ENCODE measurements at places on chromosomes 1 and 21. TPM values are rescaled to one million over a fixed set of nuclear protein-coding genes. Genes with fewer than 3 reads are reported as not detected.
A peak's percentile ranks its signal among the peaks of the same experiment; 100 is the strongest.

DNA sequence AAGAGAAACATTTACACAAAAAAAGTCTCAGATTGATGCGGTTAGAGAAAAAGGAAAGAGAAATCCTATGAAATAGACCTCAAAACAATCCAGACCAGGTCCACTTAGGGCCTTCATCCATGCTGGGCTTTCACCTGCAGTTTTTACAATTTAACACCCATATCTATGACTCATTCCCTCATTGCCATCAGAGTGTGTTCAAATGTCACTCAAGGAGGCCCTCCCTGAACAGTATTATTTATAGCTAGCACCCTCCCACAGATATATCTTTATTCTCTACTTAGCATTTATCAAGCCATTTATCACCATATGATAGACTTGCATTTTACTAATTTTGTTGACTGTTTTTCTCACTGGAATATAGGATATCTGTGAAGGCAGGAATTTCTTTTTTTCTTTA lies 824 bp upstream of the KRTAP21-3 start:
- DNase-seq: no peak
- H3K36me3 ChIP-seq: no peaks in the 10 kb centered on the region
- no peak overlapping the region for H3K4me3 ChIP-seq
- no peaks in the 10 kb centered on the region for H3K4me1 ChIP-seq
- H3K27me3 ChIP-seq: no peaks in the 10 kb centered on the region

DNA sequence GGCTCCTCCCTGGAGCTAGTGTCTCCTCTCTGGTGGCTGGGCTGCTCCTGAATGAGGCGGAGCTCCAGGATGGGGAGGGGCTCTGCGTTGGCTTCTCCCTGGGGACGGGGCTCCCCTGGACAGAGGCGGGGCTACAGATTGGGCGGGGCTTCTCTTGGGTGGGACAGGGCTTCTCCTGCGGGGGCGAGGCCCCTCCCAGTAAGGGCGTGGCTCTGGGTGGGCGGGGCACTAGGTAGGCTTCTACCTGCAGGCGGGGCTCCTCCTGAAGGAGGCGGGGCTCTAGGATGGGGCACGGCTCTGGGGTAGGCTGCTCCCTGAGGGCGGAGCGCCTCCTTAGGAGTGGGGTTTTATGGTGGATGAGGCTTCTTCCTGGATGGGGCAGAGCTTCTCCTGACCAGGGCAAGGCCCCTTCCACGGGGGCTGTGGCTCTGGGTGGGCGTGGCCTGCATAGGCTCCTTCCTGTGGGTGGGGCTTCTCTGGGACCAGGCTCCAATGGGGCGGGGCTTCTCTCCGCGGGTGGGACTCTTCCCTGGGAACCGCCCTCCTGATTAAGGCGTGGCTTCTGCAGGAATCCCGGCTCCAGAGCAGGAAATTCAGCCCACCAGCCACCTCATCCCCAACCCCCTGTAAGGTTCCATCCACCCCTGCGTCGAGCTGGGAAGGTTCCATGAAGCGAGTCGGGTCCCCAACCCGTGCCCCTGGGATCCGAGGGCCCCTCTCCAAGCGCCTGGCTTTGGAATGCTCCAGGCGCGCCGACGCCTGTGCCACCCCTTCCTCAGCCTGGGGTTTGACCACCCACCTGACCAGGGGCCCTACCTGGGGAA lies 22.7 kb upstream of the ARF1 start:
- H3K36me3 ChIP-seq: no peaks in the 10 kb centered on the region
- no peaks in the 10 kb centered on the region for H3K4me1 ChIP-seq
- H3K27ac ChIP-seq: no peak overlapping the region
- no peak overlapping the region for H3K4me3 ChIP-seq
- no peaks in the 10 kb centered on the region for H3K27me3 ChIP-seq
- peak; percentile 56 for DNase-seq

The KRTAP20-2 gene
- total RNA-seq: not detected

The NLRP3 gene
- 7.0 TPM for total RNA-seq

GRCh38 chr1:47712596-47713299 lies 274.9 kb downstream of the FOXD2 start:
- H3K36me3 ChIP-seq: no peaks in the 10 kb centered on the region
- H3K27ac ChIP-seq: no peak overlapping the region
- no peaks in the 10 kb centered on the region for H3K27me3 ChIP-seq

- no peak for DNase-seq
- no peaks in the 10 kb centered on the region for H3K36me3 ChIP-seq
- H3K4me3 ChIP-seq: no peak overlapping the region
- H3K27ac ChIP-seq: no peak overlapping the region
- no peaks in the 10 kb centered on the region for H3K4me1 ChIP-seq
- no peaks in the 10 kb centered on the region for H3K27me3 ChIP-seq
These were observed 620.9 kb downstream of the PLPP3 start for GRCh38 chr1:55958498-55958897.

DNA sequence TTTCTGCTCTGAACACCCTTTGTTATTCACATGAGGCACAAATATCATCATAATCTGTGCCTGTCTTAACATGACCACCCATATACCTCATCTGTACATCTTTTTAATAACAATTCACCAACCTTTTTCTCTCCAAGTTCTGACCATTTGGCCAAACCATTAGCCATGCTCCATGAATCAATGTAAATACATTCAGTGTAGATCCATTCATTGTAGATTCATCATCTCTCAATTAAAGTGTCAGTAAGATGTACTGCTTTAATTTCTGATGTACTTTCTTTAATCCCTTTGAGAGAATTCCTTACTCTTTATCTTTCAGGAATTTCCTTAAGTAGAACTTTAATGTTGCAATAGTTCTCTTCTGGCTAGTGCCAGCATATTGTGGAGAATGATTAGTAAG lies 126.2 kb upstream of the LRRC7 start:
- no peaks in the 10 kb centered on the region for H3K4me1 ChIP-seq
- no peak overlapping the region for H3K4me3 ChIP-seq
- DNase-seq: no peak
- H3K27ac ChIP-seq: no peak overlapping the region

The ACKR1 gene
- total RNA-seq: 153 TPM

DNA sequence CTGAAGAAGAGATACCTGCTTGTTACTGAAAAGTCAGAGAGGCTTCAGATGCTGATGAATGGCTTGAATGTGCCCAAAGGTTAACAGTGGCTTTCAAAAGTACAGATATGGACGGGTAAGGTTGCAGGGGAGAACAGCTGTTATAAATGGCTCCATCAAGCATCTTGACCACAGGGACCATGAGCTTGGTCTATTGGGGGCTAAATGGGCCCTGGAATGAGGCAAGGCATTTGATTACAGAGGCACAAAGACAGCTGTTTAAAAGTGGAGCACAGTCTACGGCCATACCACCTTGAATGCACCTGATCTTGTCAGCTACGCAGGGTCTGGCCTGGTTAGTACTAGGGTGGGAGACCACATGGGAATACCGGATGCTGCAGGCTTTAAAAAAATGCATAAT lies 48.3 kb downstream of the C1orf198 start:
- no peaks in the 10 kb centered on the region for H3K36me3 ChIP-seq
- no peaks in the 10 kb centered on the region for H3K27me3 ChIP-seq
- H3K4me1 ChIP-seq: no peaks in the 10 kb centered on the region
- no peak overlapping the region for H3K27ac ChIP-seq

The GREM2 gene
- 2.9 TPM for total RNA-seq

The F13B gene
- total RNA-seq: not detected

GRCh38 chr1:201252944-201253371 lies 30.3 kb upstream of the PKP1 start:
- DNase-seq: no peak
- no peak overlapping the region for H3K27ac ChIP-seq
- H3K4me1 ChIP-seq: no peaks in the 10 kb centered on the region

- no peaks in the 10 kb centered on the region for H3K4me1 ChIP-seq
- H3K36me3 ChIP-seq: no peaks in the 10 kb centered on the region
- no peak for DNase-seq
- no peaks in the 10 kb centered on the region for H3K27me3 ChIP-seq
These were observed 74.9 kb upstream of the CNIH3 start for GRCh38 chr1:224541072-224541790.

DNA sequence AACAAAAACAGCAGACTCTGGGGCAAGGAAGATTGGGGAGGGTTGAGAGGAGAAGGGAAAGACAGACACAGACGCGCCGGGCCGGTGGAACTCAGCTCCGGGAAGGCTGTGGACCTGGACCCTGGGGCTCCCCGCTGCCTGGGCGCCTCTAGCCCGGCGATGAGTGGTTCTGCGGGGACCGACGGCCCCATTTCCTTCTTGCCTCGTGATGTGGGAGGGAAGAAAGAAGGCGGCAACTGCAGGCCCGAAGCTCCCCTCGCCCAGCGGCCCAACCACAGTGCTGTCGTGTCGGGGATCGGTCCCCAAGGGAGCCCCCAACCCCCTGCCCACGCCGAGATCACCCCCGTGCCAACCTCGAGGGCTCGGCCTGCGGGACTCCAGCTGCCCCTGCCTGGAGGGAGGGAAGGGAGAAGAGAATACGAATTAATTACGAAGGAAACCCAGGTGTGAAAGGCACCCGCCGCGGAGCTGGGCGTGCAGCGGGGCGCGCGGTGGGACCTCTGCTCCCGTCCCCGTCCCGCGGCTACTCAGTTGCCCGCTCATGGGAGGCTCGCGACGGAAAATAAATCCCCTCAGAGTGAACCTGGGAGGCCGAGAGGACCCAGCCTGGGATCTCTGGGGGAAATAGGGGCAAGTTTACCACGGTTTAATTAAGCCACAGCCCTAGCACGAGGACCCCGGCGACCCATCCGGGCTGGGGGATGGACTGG lies 7.4 kb downstream of the FOXD3 start:
- DNase-seq: no peak
- no peaks in the 10 kb centered on the region for H3K36me3 ChIP-seq
- H3K4me3 ChIP-seq: no peak overlapping the region
- H3K4me1 ChIP-seq: no peaks in the 10 kb centered on the region

- DNase-seq: no peak
- no peak overlapping the region for H3K27ac ChIP-seq
- no peaks in the 10 kb centered on the region for H3K36me3 ChIP-seq
These were observed 104.5 kb downstream of the NGF start for GRCh38 chr1:115233598-115233997.

DNA sequence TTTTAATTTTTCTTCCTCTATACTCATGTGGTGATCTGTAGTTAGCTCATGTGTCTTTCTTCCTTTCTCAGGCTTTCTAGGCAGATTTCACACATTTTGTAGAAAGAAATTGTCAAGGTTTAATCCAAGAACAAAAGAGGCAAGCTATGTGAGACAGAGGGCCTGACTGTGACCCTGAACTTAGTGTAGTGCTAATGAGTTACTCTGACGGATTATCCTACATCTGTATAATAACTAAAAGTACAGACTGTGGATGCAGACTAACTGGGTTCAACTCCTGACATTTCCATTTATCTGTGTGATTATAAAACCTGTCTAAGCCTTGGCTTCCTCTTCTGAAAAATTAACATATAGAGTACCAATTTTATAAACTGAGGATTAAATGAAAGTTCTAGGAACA lies 40.7 kb downstream of the MIGA1 start:
- DNase-seq: no peak
- H3K36me3 ChIP-seq: peaks cover 2% of the 10 kb centered on the region
- no peak overlapping the region for H3K27ac ChIP-seq
- no peak overlapping the region for H3K4me3 ChIP-seq
- H3K4me1 ChIP-seq: no peaks in the 10 kb centered on the region

GRCh38 chr1:66147226-66147835 lies 354.6 kb downstream of the PDE4B start:
- H3K4me3 ChIP-seq: no peak overlapping the region
- no peaks in the 10 kb centered on the region for H3K27me3 ChIP-seq
- H3K36me3 ChIP-seq: no peaks in the 10 kb centered on the region
- no peak overlapping the region for H3K27ac ChIP-seq
- no peaks in the 10 kb centered on the region for H3K4me1 ChIP-seq

DNA sequence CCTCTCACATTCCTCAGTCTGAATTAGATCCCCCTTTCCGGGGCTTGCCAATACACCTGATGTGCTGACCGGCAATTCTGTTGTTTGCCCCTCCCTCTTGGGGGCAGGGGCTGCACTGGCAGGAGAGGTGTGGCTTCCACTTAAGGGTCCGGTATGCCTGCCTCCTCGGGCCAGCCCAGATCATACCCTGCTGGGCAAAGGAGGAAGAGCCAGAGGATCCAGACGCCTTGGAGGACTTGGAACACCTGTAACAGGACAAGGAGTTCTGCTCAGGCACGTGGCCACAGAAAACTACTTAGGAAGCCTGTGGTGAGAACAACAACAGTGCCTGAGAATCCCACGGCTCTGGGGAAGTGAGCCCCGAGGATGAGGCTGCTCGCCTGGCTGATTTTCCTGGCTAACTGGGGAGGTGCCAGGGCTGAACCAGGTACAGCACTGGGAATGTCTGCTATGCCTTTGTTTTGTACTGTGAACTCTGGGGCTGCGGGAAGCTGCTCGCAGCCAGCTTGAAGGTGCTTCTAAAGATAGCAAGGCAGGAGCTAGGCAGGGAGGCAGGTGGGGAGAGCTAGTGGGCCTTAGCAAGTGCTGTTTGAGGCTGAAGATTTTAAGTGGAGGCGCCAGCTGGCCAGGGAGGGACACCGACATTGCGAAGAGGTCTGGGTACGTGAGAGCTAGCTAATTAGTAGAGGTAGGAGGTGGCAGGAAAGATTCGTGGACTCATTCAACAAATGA lies at the start of gene SMPDL3B:
Gene SMPDL3B (plus strand): TSS at position 183 of the 732 bp plus-strand sequence. CDS start 184 bp downstream, at position 367.
- no peaks in the 10 kb centered on the region for H3K4me1 ChIP-seq
- H3K27ac ChIP-seq: no peak within 1 kb of the TSS
- H3K36me3 ChIP-seq: no peaks in the 10 kb centered on the region
- DNase-seq: no peak

The MXRA8 gene
- 105 TPM for total RNA-seq

The C1orf216 gene
- 19.7 TPM for total RNA-seq

GRCh38 chr1:215054266-215054665 lies 28.3 kb upstream of the KCNK2 start:
- H3K4me1 ChIP-seq: no peaks in the 10 kb centered on the region
- H3K4me3 ChIP-seq: no peak overlapping the region
- no peak for DNase-seq
- H3K27me3 ChIP-seq: no peaks in the 10 kb centered on the region
- no peaks in the 10 kb centered on the region for H3K36me3 ChIP-seq

The AIRE gene
- not detected for total RNA-seq

GRCh38 chr1:26009796-26010447 lies 11.7 kb upstream of the EXTL1 start:
- H3K27me3 ChIP-seq: no peaks in the 10 kb centered on the region
- DNase-seq: no peak

DNA sequence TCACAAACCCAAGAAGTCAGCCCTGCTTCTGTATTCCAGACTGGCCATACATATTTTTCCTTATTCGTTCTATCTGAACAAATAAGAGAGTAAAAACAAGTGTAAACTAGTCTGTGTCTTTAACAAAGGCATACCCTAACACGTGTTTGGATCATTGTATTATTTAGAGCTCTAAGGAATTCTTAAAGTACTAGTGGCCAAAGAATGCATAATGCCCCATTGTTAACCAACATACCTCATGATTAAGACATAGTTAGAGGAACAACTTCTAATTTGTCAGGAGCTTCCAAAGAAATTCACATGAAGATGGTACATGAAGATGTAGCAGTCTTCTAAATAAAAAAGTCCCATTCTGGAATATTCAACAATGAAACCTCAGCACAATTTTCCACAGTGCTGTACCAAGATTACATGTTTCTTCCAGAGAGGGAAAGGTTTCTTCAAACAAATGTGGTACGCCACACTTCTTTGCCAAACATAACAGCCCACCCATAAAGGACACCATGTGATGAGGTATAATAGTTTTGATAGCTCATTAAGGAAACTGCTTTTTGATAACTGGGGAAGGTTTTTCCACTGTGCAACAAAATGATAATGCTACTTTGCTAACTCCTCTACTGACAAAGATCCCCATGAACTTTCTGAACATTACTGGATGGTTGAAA lies 5.0 kb downstream of the PALMD start:
- DNase-seq: no peak
- H3K27me3 ChIP-seq: no peaks in the 10 kb centered on the region
- H3K27ac ChIP-seq: no peak overlapping the region
- no peak overlapping the region for H3K4me3 ChIP-seq
- no peaks in the 10 kb centered on the region for H3K36me3 ChIP-seq
- no peaks in the 10 kb centered on the region for H3K4me1 ChIP-seq

The RUNX3 gene
- total RNA-seq: 4.4 TPM

Data from aorta (tissue), 5 donors.